Mucosa of descending colon (tissue), 3 donors: ENCODE measurements at places on chromosomes 6 and 20. TPM values are rescaled to one million over a fixed set of nuclear protein-coding genes. Genes with fewer than 3 reads are reported as not detected.

FAM229B gene
- 0.93 TPM for total RNA-seq

WDR46 gene
- 37.9 TPM for total RNA-seq

POLR3F gene
- 5.3 TPM for total RNA-seq

SLC17A3 gene
- total RNA-seq: not detected

SLC16A10 gene
- total RNA-seq: 1.4 TPM

RIPK1 gene
- total RNA-seq: 33.1 TPM

CDH26 gene
- total RNA-seq: 2.2 TPM
